ENCODE measurements at places on chromosomes 5 and 9.

DNA sequence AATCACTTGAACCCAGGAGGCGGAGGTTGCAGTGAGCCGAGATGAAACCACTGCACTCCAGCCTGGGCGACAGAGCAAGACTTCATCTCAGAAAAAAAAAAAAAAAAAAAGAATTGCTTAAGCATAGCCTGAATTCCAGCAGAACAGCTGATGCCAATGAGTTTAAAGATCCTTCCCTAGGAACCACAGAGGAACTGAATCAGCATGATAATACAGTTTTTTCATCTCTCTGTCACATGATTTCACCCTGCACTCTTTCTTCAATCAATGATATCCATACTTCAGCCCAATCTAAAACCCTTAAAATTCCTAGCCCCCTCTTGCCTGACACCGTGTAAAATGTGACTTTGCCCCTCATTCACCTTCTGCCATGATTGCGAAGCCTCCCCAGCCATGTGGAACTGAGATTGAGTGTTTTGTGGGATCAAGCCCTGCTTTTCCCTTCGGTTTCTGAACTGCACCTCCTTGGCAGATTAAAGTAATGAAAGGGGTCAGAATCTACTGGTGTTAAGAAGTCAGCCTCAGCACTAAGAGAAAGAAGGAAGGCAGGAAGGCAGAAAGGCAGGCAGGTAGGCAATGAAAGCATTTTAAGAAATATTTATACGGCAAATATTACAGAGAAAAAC is 20.9 kb upstream of the DMXL1 start:
- DNase-seq = no peak
- no peaks in the 10 kb centered on the region for H3K27me3 ChIP-seq
- no peak overlapping the region for H3K4me3 ChIP-seq
- no peaks in the 10 kb centered on the region for H3K36me3 ChIP-seq
- no peak overlapping the region for H3K27ac ChIP-seq

GRCh38 chr5:24649531-24649930 is 4.8 kb upstream of the CDH10 start:
- H3K36me3 ChIP-seq = no peaks in the 10 kb centered on the region
- no peak overlapping the region for H3K4me3 ChIP-seq
- H3K27ac ChIP-seq = no peak overlapping the region
- DNase-seq = no peak
- no peaks in the 10 kb centered on the region for H3K4me1 ChIP-seq
- no peaks in the 10 kb centered on the region for H3K27me3 ChIP-seq

GRCh38 chr9:138003485-138004190 is 126.1 kb downstream of the CACNA1B start:
- H3K27me3 ChIP-seq = no peaks in the 10 kb centered on the region
- no peak for DNase-seq
- no peaks in the 10 kb centered on the region for H3K36me3 ChIP-seq
- H3K4me3 ChIP-seq = no peak overlapping the region
- no peak overlapping the region for H3K27ac ChIP-seq
- H3K4me1 ChIP-seq = no peaks in the 10 kb centered on the region

- DNase-seq = no peak
- H3K4me3 ChIP-seq = no peak overlapping the region
- no peaks in the 10 kb centered on the region for H3K27me3 ChIP-seq
- H3K4me1 ChIP-seq = no peaks in the 10 kb centered on the region
Measured at GRCh38 chr5:76535577-76535976, 87.6 kb downstream of the F2RL2 start.

Measured in ovary (tissue), 10 donors.